ENCODE measurements at places on chromosomes 13 and 19.

GRCh38 chr13:73110814-73111213 lies 52.0 kb downstream of the KLF5 start:
- DNase-seq, result no peak

DNA sequence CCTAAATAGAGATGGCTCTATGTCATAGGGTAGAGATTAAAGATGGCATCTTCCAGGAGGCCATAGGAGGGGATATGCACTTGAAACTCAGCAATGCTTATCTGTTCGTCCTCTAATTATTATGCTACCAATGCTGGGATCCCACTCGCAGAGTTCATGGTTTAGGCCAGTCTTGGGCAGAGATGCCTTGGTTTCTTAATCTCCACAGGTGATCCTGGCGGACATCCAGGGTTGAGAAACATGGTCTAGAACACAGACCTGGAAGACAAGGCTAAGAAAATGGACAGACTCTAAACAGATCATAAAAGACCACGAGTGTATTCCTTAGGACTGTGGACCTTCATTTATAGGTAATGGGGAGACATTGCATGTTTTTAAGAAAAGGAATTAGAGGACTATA lies 70.0 kb upstream of the IRS2 start:
- DNase-seq, result no peak

- DNase-seq, result peak; percentile 49
Measured at GRCh38 chr13:49443357-49443703, 534 bp downstream of the CAB39L start.

DNA sequence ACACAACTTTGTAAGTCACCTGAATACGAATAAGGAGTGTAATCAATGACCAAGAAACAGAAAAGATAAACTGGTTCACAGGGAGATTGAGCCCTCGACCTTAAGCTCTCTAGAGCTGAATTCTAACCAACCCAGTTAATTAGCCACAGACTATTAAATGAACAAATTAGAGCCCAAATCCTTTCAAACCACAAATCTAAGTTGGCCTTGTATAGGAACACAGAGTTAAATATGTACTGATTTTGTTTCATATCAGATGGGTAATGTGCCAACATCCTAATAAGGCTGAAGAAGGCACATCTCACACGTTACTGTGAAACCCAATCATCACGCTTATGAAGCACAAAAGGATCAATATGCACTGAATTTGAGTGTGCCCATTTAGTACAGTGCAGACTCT lies 156.1 kb downstream of the LHFPL6 start:
- no peak for DNase-seq

GRCh38 chr13:93318534-93319254 lies 92.1 kb downstream of the GPC6 start:
- peak; percentile 65 for DNase-seq

DNA sequence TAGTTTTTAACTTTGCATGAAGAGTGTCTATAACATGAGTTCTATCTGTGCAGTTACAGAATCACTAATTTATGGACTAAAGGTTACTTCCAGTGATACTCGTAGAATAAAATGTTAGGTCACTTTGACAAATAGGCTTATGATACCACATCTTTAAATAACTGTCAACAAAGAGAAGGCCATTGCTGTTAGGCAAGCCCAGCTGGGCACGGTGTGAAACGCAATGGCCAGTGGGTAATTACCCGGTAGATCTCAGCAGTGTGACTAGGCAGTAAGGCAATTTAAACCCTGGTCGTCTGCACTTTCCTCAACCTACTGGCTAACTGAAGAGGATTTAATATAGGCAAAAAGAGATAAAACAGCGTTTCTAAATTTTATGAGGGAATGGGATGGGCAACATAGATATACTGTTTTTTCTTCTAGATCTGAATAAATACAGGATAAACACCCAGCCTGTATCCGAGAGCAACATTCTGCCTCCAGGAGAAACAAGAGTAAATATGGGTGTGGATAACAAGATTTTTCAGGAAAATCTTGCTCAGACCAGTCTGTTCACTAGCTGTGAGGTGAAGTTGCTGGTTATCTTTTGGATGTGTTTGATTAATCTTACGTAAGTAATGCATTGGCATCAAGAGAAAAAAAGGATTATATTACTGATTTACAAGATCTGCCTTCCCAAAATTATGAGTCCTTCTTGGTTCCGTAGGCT lies 631.3 kb downstream of the EFNB2 start:
- no peak for DNase-seq

DNA sequence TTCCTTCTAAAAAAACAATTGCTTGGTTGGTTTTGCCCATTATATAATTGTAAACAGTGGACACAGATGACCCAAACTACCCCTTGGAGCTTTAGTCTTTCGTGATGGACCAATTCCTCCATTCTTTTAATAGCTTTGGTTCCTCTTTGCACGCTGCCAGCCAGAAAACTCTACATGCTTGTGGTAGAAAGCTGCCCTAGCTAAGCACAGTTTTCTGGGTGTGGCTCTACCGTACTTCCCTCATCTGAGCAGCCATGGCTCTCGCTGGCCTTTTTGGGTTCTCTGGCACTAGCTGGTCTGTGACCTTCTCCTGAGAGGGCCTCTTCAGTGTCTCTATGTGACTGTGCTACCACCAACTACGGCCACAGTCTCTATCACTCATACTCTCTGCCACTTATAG lies 29.9 kb upstream of the CEBPA start:
- DNase-seq, result no peak

DNA sequence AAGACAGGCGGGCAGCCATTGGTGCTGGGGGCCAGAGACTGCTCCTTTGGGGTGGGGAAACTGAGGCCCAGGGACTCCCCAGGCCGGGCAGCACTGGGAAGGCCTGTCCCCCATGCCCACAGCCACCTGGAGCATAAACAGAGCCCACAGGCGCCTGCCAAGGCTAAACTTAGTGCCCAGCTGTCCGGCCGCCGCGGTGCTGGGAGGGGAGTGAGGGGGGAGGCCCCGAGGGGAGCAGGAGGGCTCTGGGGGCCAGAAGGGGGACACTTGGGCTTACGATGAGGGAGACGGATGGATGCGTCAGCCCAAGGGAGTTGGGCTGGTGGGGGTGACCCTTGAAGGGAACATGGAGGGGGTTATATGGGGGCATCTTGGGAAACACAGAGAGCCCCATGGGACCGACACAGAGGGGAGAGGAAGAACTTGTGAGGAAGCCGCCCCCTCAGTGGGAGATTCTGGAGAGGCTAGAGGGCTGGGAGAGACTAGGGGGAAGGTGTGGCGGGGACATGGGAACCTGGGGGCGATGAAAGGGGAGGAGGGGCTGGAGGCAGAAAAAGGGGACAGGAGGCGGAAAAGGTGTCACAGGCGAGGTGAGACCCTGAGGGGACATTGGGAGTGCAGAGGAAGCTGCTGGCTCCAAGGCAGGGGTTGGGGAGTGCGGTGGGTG lies 2.2 kb downstream of the CERS1 start:
- no peak for DNase-seq

DNA sequence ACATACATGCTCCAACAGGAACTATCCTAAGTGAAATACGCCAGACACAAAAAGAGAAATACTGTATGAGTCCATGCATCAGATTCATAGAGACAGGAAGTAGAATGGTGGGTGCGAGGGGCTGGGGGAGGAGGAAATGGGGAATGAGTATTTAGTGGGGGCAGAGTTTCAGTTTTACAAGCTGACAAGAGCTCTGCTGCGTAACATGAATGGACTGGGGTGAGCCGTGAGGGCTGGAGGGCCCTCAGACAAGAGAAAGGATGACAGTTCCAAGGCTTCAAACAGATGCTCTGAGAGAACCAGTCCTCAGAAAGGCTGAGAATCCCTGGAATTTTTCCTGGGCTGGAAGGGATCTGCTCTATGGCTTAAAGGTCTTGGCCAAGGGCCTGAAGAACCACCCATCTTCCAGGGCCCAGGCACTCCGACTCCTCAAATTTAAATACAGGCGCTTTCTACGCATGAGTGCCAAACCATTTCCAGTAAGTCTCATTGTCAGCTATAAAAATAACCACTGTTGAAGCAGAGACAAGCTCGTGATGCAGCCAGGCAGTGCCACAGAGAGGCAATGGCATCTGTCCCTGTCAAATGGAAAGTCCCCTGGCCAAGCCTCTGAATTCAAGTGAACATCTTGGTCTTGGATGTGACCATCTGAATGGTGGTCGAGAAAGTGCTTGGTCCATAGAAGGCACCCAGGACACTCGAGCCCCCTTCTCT lies 17.5 kb downstream of the KLF2 start:
- no peak for DNase-seq

DNA sequence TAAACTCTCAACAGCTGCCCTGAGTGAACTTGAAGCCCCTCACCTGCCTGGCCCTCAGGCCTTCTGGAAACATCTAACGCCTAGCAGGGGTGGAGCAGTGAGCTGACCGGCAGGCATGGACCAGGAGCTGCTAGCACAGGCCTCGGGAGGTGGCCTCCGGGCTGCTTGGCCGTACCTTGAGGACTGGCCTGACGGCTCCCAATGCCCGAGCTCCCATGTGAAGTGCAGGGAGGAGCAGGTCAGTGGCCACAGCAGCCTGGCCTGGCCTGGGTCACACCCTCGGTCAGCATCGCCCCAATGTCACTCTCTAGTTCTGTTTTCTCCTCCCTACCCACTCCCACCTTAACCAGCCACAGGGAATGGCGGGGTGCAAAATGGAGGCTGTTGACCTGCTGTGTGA lies 19.0 kb downstream of the TSHZ3 start:
- no peak for DNase-seq

GRCh38 chr13:98668155-98668554 lies 84.3 kb downstream of the SLC15A1 start:
- DNase-seq, result no peak

GRCh38 chr13:101451641-101452040 lies 834 bp upstream of the ITGBL1 start:
- DNase-seq, result peak; percentile 61

GRCh38 chr19:46529622-46530451 lies 34.2 kb upstream of the PNMA8B start:
- DNase-seq, result peak; percentile 42

GRCh38 chr19:44903216-44903601 lies 2.4 kb upstream of the APOE start:
- no peak for DNase-seq

DNA sequence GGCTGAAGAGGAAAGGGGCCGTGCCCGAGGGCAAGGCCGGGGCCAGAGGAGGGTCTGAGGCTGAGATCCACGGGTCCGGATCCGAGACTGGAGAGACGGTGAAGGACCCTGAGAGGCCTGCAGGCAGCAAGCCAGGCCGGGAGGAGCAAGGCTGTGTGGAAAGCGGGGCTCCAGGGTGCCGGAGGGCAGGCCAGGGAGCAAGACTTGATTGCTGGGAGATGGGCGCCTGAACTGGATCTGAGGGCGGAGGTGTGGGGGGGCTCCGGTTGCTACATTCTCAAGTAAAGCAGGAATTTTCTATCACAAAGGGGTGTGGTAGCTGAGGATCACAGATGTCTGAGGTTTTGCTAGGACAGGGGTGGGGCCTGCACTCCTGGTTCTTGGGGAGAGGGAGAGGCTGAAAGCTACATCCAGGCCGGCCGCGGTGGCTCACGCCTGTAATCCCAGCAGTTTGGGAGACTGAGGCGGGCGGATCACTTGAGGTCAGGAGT lies 3.8 kb downstream of the MAMSTR start:
- DNase-seq, result no peak

Measured in amniotic epithelial cell (primary cell).